ENCODE measurements at places on chromosomes 16 and 17.

DNA sequence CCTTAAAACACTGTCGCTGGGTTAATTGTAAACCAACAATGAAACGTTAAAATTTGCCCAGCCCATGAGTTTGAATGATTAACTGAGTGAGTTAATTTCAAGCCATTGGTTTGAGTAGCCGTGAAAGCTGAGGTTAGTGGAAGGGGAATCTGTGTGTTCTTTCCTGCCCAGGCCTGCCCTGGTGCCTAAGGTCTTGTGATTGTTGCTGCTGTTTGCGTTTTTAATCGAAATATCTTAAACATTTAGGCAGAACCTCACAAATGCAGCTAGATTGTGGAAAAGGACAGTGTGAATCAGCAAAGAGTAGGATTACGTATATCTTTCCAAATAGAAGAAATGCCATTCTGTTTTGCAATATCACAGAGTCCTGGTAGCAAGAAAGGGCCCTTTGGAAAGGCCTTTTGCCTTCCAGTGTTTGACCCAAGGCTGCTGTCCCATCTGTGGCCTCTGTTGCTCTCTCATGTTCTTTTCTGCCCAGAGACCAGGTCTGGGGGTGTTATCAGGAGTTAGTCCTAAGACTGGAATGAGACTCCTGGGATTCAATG is 113.8 kb downstream of the MSI2 start:
- no peak for DNase-seq

DNA sequence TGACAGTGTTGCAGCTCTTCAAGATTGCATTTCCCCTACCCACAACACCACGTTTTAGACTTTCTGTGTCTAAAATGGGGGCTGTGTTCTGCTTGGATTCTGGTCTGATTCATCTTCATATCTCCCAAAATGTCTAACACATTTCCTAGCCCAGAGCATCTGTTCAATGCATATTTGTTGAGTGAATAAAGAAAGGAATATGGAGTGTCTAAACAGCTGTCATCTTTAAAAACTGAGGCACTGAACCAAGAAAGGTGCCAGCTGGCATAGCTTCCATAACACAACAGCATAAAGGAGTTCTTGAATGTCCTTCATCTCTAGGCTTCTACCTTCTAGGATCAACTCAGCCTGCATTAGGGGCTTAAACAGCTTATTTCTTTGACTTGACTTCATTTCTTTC is 67.4 kb downstream of the CDH11 start:
- DNase-seq: no peak

- DNase-seq: no peak
Measured at GRCh38 chr16:66604376-66605176, at the start of gene CMTM3. Gene CMTM3 (plus strand): TSS chr16:66604704. CDS start chr16:66604806, 102 bp downstream.

DNA sequence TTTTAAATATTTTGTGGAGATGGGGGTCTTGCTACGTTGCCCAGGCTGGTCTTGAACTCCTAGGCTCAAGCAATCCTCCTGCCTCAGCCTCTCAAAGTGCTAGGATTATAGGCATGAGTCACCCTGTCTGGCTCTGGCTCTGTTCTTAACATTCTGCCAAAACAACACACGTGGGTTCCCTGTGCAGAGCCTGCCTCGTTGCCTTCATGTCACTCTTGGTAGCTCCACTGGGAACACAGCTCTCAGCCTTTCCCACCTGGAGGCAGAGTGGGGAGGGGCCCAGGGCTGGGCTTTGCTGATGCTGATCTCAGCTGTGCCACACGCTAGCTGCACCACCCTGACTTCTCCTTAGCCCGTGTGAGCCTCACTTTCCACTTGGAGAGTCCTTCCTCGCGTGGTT is 19.3 kb downstream of the CRISPLD2 start:
- DNase-seq: no peak

DNA sequence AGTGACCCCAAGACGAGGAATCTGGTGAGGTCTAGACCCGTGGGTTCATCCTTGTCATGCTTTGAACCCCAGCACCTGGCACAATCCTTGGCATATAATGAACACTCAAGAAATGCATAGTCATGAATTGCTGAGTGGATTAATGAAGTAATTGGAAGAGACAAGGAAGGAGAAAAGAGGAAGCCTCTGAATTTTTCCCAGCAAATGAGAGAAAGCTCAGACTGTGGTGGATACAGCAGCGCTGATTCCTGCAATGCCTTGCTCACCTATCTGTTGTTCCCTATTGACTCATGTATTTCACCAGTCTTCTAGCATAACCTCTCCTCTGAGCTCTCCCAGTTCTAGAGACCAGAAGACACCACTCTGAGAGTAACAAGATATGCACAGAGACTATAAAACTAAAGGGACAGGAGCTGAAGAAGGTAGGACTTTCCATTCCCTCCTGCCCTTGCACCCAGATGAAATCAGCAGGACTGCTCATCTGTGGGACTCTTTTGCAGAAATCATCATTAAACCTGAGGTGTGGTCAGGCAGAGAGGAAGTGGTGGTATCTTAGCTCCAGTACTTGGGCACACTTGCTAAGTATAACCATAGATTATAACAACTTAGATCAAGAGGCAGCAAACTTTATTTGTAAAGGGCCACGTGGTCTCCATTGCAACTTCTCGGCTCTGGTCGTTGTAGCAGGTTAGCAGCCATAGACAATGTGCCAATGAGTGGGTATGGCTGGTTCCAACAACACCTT is 102.8 kb downstream of the MAF start:
- no peak for DNase-seq

- DNase-seq: no peak
Measured at GRCh38 chr17:17364338-17364667, 61.1 kb downstream of the NT5M start.

- DNase-seq: no peak
Measured at GRCh38 chr16:2319606-2320005, 20.9 kb downstream of the ABCA3 start.

- peak; percentile 66 for DNase-seq
Measured at GRCh38 chr16:53775821-53776431, 72.0 kb downstream of the FTO start.

- DNase-seq: no peak
Measured at GRCh38 chr16:84527532-84528269, 23.2 kb upstream of the MEAK7 start.

DNA sequence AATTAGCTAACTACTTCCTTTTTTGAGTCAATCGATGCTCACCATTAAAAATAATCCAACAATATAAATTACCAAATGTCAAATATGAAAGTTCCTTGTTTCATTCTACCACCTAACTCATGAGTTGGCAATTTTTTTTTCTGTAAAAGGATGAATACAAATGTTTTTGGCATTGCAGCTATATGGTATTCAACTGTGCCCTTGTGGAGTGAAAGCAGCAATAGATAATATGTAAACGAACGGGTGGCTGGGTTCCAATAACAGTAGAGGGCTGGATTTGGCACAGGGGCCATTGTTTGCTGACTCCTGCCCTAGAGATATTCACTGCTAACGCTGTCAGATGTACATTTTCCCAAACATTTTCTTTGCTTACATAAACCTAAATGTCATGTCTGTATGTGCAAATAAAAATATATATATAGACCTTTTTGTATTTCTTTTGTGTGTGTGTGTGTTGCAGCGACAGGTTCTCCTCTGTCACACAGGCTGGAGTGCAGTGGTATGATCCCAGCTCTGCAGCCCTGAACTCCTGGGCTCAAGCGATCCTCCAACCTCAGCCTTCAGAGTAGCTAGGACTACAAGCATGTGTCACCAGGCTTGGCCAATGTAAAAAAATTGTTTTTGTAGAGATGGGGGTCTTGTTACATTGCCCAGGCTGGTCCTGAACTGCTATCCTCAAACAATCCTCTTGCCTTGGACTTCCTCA is 73.9 kb downstream of the RPGRIP1L start:
- DNase-seq: no peak

Measured in prostate gland (tissue), 2 donors.